ENCODE measurements at places on chromosomes 6 and 20.

DNA sequence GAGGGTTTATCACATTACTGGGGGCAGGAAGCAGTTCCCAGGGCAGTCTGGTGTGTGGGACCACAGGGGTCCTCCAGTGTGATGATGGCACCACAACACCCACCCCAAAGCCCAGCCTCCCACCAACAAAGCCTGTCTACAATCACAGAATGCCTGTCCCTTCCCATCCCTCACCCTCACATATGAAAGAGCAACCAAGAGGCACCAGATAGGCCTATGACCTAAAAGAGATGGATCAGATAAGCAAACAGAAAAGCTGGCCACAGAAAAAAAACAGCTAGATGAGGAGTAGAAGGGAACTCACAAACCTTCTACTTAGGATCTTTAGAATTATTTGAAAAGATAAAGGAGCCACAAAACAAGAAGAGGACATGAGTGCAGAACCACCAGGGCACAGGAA lies 54.3 kb downstream of the SERAC1 start:
- DNase-seq: no peak

DNA sequence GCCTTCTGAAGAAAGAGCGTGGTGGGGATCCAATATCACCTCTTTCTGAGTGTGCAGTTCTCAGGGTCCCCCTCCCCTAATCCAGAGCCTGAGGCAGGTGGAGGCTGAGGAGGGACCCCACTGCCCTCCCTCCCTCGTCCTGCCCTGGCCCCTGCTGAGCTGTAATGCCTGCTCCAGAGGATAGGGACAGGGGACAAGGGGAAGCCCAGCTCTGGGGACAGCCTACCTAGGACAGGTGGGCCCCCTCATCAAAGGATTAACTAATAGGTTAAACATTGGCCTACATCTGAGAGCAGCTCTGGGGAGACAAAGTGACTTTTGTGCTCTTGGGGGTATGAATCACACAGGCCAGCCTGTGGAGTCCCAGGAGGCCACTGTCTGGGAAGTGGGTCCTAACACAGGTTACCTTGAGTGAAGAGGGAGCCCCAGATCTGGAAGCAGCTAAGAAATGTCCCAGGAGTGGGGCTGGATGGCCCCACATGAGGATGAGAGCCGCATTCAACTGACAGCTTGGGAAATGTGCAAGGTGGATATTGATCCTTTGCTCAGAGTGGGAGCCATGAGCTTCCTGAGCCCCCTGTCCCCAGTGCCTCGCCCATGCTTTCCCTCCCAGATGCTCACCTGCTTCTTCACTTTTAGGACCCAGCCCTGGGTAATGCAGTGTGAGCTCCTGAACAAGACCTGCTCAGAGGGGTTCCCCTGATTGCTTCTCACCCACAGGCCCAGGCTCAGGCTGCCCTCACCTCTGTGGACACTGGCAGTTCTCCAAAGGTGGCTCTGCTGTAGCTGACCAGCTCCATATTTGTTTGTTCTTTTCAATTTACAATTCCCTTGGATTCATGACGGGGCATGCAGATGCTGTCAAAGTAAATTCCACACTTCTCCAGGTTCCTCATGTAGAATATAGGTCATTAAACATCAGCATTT lies 17.8 kb upstream of the CST9L start:
- no peak for DNase-seq

GRCh38 chr6:87921034-87921433 lies 126.6 kb upstream of the SPACA1 start:
- no peak for DNase-seq

GRCh38 chr6:159071843-159072769 lies 27.3 kb upstream of the TAGAP start:
- no peak for DNase-seq

DNA sequence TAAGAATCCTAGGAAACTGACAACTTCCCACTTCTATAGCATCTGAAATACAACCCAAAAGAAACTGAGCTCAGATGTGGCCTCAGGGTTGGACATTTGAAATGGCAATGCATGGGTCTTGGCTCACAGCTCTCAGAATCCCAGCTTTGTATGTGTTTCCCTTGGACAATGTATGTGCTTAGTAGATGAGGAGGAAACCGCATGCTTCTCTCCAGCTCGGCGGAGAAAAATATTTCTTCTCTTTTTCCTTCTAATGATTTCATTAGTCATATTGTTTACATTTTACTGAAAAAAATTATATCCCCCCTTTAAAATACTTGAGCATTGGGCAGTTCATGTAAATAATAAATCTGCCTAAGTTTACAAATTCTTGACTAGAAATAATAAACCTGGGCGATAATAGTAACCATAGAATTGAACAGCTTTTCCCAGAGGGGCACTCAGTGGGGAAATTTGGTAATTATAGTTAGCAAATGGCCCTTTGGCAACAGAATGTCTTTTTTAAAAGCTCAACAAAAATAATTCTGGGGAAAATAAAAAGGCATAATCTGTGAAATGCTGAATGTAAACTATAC lies 55.3 kb downstream of the PFDN4 start:
- DNase-seq: no peak

- DNase-seq: no peak
These were observed 65.9 kb downstream of the KLHL32 start for GRCh38 chr6:96990462-96990861.

DNA sequence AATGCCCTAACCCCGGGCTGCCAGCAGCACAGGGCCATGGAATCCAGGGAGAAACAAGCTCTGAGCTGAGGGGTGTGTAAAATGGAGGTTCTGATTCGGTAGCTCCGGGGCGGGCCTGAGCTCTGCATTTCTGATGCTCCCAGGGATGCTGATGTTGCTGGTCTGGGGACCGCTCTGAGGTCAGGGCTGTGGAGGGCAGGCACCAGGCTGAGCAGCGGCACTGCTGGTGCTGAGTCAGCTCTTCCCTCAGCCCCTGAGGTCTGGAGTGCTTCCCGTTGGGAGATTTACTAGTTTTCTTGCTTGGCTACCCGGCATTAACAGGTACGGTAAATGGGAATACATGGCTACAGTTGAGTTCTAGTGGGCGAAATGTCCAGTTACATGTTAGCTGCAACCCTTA lies 18.6 kb upstream of the CST3 start:
- DNase-seq: no peak

GRCh38 chr6:13331516-13332348 lies 3.4 kb upstream of the TBC1D7 start:
- no peak for DNase-seq

DNA sequence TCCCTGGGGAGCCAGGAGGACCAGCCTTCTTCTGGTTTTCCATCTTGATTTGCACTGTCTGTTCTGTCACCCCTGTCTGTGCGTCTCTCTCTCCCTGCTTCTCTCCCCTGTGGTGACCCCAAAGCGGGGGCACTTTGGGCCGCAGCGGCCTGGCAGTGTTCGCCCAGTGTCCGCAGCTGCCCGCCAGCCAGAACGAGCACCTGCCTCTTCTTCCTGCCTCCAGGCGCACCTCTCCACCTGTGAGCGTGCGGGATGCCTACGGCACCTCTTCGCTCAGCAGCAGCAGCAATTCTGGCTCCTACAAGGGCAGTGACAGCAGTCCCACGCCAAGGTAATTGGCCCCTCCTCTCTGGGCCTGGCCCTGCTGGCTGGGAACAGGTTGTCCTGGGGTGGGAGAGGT lies 30.8 kb downstream of the SNPH start:
- no peak for DNase-seq

DNA sequence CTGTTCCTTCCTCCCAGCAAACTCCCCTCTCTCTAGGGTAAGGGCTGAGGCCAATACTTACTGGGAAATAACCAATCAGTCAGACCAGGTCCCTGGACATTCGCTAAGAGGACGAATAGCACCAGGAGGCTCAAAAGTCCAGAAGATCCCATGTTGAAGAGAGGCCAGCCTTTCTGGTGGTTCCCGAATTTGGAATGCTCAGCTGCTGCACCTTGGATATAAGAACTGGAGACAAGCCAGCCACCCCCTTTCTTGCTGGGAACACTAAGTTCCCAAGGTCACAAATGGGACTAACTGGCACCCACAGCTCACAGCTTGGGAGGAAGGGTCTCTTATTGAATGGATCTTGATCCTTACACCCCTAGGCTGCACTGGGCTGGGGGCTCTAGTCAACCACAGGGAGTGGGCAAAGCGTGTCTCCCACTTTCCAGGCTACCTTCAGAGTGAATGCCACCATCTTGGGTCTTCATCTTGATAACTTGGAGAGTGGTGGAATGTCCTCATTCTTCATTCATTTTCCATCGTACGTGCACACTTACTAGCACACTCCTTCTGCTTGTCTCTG lies at the start of gene EPPIN:
EPPIN (minus strand) TSS at position 196 of the 565 bp plus-strand sequence; CDS start at position 152, 44 bp downstream.
- DNase-seq: no peak

GRCh38 chr6:5674721-5675120 lies 332.0 kb downstream of the NRN1 start:
- no peak for DNase-seq

GRCh38 chr6:141421378-141421777 lies 711.3 kb upstream of the GJE1 start:
- DNase-seq: no peak

GRCh38 chr6:14644381-14644780 lies 526.8 kb downstream of the CD83 start:
- DNase-seq: no peak

DNA sequence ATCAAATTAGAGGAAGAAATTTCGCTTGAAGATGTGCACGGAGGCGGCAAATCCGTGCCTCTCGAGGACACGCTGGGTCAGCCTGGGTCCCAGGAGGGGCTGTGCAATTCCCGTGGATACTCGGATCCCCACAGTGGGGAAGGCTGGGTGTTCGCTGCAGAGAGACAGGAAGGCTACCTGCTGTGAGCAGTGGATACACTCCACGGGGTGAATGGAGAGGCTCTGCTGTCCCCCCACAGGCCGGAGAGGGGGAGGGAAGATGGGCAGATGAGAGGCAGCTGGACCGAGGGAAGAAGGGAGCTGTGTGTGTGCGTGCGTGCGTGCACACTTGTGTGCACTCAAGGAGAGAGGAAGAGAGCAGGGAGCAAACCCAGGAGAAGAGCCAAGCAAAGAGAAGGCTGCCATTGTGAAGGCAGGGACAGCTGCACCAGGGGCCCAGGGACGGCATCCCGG lies 57.3 kb downstream of the SULF2 start:
- no peak for DNase-seq

GRCh38 chr6:108648191-108648590 lies 87.5 kb downstream of the FOXO3 start:
- DNase-seq: no peak
